Activated T-helper 2 cell treated with anti-CD3 and anti-CD28 coated beads, Interferon-gamma antibody, Interleukin-2, Interleukin-4, amounts not matched to agents 10 μg/mL and 5 μg/mL and 100 μg/mL, durations not matched to agents 14 hours and 24 hours and 36 hours (primary cell): ENCODE measurements at places on chromosomes 1 and 21. TPM values are rescaled to one million over a fixed set of nuclear protein-coding genes. Genes with fewer than 3 reads are reported as not detected.

GRCh38 chr1:54952950-54953718 lies 27.3 kb upstream of the TMEM61 start:
- no peak for DNase-seq

DNA sequence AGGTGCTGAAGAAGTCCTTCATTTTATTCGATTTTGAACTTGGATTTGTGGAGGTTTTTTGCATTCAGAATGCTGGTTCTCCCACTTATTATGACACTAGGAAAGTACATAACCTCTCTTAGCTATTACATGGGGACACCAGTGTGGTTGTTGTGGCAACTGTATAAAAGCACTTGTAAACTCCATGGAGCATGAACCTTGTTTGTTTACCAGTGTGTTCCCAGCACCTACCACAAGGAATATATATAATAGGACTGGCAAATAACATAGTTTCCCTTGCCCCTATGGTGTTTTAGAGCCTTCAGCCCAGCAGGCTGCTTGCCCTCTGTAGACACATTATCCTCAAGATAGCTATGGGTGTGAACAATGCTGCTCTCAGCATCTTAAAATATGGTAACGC lies 43.1 kb downstream of the RASSF5 start:
- no peak for DNase-seq

The MLLT11 gene
- total RNA-seq = 3.7 and 3.8 TPM in 2 replicates

The MROH7 gene
- total RNA-seq = 0.16 TPM in 2 replicates
